Activated T-helper 1 cell treated with anti-CD3 and anti-CD28 coated beads, Interleukin-2, amount 50 U/mL, for 16 hours (primary cell): ENCODE measurements at places on chromosomes 12 and 14.

GRCh38 chr14:93832081-93832480 is 43.8 kb upstream of the PRIMA1 start:
- DNase-seq = no peak

DNA sequence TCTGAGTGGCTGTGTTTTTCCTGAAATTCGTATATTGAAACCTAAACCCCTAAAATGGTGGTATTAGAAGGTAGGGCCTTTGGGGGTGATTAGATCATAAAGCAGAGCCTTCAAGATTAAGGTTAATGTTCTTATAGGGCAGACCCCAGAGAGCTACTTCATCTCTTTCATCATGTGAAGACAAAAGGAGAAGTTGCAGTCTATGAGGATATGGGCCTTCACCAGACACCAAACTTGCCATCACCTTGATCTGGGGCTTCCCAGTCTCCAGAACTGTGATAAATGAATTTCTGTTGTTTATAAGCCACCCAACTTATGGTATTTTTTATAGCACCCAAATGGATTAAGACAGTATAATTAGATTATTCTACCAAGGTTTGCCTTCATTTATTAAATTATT is 275.0 kb upstream of the ATP2B1 start:
- no peak for DNase-seq

GRCh38 chr14:36604757-36605505 is 22.5 kb upstream of the NKX2-8 start:
- no peak for DNase-seq

GRCh38 chr12:25959071-25959961 is 834 bp downstream of the RASSF8 start:
- no peak for DNase-seq

GRCh38 chr12:72865921-72866320 is 593.8 kb downstream of the TRHDE start:
- DNase-seq = no peak

- DNase-seq = no peak
Measured at GRCh38 chr12:18897823-18898222, 159.9 kb downstream of the CAPZA3 start.

- DNase-seq = no peak
Measured at GRCh38 chr12:6827982-6828780, at the start of gene P3H3. P3H3 (plus strand) TSS chr12:6828407; CDS start chr12:6828441, 34 bp downstream.

DNA sequence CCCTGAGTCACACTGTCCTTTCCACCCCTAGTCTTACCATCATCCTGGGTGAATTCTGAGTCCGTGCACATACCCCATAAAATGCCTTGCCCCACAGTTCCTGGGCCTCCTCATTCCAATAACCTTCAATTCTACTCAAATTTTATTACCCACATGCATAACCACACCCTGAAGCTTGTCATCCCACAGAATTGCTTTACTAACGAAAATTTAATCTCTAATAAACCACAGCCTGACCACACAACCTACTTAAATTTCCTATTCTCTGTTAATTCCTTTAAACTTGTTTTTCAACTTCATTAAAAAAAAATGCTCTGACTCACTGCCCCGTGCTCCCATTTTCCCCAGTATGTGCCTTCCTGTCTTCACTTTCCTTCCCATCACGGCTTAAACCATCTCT is 205.9 kb downstream of the PHLDA1 start:
- DNase-seq = no peak
